ENCODE measurements at places on chromosomes 3 and 15.

- peak; percentile 97 for DNase-seq
These were observed 17.2 kb upstream of the USP3 start for GRCh38 chr15:63487076-63487757.

- no peak for DNase-seq
These were observed 50.4 kb upstream of the CASR start for GRCh38 chr3:122132949-122133540.

- DNase-seq = no peak
These were observed 37.1 kb downstream of the MYO5C start for GRCh38 chr15:52258461-52258860.

DNA sequence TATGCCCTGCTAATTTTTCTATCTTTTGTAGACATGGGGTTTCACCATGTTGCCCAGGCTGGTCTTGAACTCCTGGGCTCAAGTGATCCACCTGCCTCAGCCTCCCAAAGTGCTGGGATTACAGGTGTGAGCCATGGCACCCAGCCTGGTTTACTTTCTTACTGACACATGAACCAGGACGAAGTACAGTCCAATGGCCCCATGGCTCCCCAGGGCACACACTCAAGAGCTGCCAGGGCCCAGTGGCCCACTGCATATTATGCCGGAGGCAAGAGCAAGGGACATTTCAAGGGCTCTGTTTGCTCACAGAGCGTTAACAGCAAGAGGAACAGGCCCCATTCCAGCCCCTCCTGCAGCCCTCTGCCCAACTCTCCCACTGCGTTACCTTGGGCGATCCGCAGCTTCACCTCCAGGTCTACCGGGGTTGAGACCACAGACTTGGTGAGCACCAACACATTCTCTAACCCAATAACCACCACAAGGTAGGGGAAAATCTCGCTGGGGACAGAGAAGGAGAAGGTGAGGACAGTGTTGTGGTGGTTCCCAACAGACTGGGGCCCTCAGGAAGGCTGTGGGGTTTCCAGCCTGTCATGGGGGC is 42.8 kb downstream of the PTPN23 start:
- no peak for DNase-seq

DNA sequence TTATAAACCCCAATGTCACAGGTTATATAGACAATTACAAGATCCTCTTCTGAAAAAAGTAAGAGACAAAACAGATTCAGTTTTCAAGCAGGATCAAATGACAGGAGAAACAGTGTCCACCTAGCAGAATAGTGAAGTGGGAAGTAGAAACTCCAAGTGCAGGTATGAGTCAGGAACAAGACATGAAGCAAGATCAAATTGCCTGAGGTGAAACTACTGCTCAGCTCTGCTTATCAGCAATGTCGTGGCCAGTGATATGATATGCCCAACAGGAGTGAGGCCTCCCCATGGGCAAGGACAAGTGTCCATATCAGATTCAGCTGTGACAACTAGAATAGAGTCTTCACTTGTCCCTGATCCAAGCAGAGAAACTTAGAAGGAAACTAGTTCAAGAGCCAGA is 100.0 kb downstream of the ZMAT3 start:
- DNase-seq = no peak

Data from activated CD8-positive, alpha-beta memory T cell treated with anti-CD3 and anti-CD28 coated beads for 24 hours (primary cell).